Stimulated activated naive CD8-positive, alpha-beta T cell treated with anti-CD3 and anti-CD28 coated beads, Interleukin-15, Interleukin-2, amounts not matched to agents 100 U/mL and 50 U/mL, for 24 hours (primary cell): ENCODE measurements at places on chromosomes 1 and 21.

DNA sequence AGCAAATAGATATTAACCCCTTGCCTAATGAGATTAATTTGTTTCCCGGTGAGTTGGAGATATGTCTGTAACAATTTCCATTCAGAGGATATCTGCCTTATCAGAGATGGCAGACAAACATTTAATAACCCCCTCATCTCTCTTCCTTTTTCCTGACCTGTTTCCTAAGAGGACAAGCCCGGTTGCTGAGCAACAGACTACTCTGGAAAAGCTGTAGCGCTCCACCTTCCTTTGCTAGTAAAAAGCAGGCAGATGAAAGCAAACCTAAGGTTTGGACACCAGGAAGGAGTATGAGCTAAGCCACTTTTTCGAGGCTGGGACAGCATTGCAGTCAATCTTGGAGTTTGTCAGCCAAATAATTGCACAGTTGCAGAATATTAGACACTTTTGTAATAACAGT is 82.4 kb downstream of the RGS21 start:
- DNase-seq = no peak

- DNase-seq = no peak
These were observed 32.9 kb downstream of the TENT5C start for GRCh38 chr1:117638759-117639158.

DNA sequence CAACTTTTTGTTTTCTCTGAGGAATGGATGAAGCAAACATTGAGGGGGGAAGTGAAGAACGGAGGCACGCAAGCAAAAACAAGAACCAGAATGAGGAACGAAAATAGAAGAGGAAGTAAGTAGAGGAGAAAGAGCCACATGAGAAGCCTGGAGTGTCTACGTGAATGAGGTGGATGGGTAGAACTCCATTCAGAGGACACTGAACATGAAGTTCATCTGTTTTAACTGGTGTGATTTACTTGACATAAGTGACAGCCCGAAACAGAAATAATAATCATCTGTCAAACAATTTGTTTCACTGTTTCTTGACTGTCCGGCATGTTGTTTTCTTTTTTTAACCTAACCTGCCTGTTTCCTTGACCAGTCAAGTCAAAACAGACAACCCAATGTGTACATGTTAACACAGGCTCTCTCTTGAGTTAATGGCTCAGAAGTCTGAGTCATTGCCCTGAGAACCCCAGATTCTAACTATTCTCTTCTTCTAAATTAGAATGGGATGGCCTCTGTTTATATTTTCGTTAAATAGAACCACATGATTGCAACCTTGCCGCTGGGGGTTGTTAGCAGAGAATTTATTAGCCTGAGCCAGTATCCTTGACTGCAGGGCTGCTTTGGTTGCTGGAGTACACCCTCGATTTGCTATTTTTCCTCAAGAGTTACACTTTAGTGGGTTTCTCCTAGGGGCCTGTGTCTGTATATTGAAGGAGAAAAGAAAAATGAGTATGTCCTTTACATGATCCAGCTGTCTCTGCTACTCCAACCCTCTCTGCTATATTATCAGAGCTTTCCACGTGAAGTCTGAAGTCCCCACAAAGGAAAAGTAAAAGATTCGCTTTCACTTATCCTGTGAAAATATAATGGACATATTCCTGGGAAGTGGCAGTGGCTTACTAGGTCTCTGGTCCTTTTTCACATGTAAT is 151.7 kb downstream of the ZC3H11B start:
- no peak for DNase-seq

DNA sequence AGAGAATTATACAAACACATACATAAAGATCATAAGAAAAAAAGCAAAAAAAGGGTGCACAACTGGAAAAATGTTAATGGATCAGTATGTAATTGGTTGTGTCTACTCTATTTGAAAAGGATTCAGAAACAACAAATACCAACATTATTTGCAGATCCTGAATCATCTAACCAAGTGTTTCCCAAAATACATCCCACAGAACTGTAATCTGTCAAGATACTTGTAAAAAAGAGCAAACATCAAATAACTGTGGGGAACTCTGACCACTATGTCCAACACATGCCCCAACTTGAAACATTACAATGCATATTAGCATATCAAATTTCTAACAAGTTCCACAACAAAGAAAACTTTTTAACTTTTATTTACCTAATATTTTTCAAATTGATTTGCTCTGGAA is 22.6 kb downstream of the ANKRD13C start:
- no peak for DNase-seq

- no peak for DNase-seq
These were observed 75.3 kb upstream of the PALMD start for GRCh38 chr1:99570486-99571089.

- DNase-seq = no peak
These were observed 89.2 kb downstream of the PLXNA2 start for GRCh38 chr1:208154679-208155642.

DNA sequence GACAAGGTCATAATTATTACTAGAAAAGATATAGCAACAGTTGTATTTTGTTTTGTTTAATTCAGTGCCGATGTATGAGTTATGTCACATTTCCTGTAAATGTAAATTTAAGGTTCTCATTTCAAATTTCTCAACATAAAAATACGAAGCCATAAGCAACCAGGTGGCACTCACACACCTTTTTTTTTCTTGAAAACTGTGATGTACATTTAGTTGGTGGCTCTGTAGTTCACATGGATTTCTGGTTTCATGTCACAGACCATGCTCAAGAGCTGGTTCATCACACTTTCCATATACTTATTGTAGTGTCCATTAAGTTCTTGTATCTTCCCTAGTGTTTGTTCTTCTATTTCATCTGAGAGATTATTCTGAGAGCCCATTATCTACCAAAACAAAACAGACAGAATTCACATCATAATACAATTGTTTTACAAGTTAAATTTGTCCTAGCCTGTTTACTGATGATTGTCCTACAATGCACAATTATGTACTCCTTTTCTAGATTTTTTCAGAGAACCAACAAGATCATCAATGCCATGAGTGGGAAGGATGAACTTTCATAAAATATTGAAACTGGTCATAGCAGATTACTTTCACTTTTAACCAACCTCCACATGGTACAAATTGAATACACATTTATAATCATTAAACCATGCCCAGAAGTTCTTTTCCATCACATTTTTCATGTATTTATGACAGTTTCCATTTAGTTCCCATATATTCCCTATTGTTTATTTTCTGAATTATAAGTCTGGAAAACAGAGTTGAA is 17.1 kb downstream of the ATP6V1G3 start:
- DNase-seq = no peak

GRCh38 chr1:232610192-232610901 is 19.6 kb downstream of the SIPA1L2 start:
- no peak for DNase-seq

DNA sequence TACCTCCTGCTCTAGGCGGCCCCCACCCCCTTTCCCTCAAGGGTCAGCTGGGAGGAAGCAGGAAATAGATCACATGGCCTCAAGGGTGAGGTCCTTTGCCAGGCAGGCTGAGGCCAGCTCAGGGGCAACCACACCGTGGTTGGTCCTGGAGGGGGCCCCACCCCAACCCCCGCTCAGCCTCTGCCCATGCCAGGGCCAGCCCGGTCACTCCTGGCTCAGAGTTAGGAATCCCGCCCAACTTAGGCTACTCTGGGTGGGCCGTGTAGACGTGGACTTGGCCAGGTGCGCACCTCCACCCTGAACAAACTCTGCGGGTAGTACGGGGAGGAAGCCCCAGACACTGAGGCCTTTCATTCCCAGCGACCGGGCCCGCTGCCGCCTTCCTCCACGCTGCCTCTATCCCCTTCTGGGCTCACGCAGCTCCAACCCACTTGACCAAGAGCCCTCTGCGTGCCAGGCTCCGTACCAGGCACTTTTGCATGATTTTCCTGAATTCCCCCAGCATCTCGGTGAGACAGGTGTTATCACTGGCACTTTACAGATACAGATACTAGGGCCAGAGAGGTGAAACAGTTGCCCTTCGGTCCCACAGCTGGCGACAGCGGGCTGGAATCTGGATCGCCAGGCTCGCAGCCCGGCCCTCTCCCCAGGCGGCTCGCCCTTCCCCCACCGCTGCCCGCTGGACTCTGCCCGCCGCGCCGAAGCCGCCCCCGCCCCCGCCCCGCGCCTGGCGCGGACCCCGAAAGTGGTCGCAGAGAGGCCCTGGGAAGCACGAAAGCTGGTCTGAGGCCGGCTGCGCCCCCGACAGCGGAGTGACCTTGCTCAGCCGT is 769 bp downstream of the GALE start:
- peak; percentile 56 for DNase-seq

DNA sequence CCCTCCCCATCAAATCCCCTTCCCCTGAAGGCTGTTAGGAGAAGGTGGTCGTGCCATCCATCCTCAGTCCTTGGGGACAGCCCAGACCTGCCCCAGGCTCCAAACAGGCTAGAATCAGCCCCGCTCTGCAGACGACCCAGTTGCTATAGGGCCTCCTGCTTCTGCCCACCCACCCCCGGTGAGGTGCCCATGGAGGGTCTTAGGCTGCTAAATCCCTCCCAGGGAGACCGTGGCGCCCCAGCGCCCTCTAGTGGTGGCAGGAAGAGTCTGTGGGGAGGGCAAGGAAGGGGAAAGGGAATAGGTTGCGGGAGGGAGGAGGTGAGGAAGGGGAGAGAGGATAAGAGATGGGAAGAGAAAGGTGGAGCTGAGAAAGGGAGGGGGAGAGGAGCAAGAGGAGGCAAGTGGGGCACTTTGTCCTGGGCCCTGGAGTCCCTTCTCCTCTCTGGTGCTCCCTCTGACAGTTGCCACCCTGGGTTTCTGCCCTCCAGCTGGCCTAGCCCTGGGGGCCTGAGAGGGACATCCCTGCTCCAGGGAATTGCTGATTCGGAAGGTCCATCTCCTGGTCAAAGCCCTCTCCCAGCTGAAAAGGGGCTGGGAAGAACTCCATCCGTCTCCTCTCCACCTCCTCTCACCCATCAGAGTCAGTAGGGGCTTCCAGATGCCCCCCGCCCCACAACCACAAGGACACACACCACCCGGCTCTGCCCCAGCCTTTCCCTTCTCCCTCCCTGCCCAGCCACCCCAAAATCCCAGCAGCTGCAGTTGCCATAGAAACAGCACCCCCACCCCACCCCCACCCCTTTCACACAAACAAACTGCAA is 55.4 kb downstream of the CAMK2N1 start:
- peak; percentile 65 for DNase-seq

GRCh38 chr1:228003461-228004330 is 3.1 kb upstream of the WNT3A start:
- no peak for DNase-seq

- DNase-seq = no peak
These were observed 9.9 kb downstream of the PPP1R15B start for GRCh38 chr1:204401730-204402129.

GRCh38 chr1:157150631-157151030 is 12.4 kb upstream of the ETV3 start:
- no peak for DNase-seq
